ENCODE measurements at places on chromosomes 7 and 10. TPM values are rescaled to one million over a fixed set of nuclear protein-coding genes. Genes with fewer than 3 reads are reported as not detected.

GRCh38 chr7:143936087-143937009 is 1.3 kb downstream of the OR2F2 start:
- DNase-seq = no peak

Gene CFAP58
- total RNA-seq = 0.12 TPM

GRCh38 chr7:50353201-50353600 is 48.7 kb downstream of the IKZF1 start:
- DNase-seq = no peak

GRCh38 chr7:26619348-26619984 is 244.9 kb downstream of the SKAP2 start:
- DNase-seq = no peak

Gene C10orf67
- not detected for total RNA-seq

GRCh38 chr10:78222096-78222790 is 188.6 kb downstream of the RPS24 start:
- DNase-seq = no peak

Gene ERCC6
- total RNA-seq = 4.5 TPM

Gene SBDS
- 62.8 TPM for total RNA-seq

GRCh38 chr10:43901744-43902504 is 253.2 kb upstream of the ZNF32 start:
- no peak for DNase-seq

- DNase-seq = no peak
Observed at GRCh38 chr10:93758891-93759410, 1.2 kb downstream of the LGI1 start.

DNA sequence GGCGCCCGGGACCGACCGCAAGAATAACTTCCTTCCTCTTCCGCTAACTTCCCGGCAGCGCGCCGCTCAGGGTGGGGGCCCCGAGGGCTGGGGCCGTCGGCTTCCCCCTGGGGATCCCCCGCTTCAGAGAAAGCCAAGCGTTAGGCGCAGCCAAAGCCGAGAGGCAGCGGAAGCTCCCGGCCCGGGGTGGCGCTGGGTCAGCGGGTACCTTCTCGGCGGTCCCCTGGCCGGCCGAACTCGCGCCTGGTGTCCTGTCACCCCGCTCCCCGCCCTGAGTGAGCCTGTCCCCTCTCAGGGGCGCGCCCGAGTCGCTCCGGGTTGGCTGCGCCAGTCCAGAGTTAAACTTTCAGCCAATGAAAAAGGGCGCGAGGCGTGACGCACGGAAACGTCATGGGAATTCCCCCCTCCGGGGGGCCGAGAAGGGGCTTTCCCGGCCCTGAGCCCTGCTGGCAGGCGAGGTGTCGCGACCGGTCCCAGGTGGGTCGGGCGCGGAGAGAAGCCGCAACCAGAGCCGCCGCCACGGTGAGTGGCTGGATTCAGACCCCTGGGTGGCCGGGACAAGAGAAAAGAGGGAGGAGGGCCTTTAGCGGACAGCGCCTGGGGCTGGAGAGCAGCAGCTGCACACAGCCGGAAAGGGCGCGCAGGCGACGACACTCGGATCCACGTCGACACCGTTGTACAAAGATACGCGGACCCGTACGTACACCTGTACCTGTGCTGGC is 1.3 kb upstream of the NFKB2 start:
- peak; percentile 82 for DNase-seq

DNA sequence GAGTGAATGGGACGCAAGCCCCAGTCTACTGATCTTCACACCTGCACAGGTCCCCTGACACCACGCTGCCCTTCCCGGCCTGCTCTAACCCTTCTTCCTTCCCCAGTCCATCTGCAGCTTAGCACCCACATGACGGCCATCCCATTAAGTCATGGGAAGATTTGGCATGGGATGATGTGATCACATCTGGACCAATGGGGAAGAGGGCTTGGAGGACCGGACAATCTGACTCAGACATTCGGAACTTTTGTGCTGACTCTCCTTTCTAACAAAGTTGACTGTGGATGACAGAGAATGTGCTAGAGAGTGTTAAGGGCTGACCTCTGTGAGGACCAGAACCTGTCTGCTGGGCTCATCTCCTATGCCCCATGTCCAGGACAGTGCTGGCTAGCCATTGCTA is 15.6 kb downstream of the CXCL12 start:
- no peak for DNase-seq

Gene CCZ1B
- 77.7 TPM for total RNA-seq

Gene TEX36
- total RNA-seq = not detected

Gene MORN4
- total RNA-seq = 4.2 TPM

- no peak for DNase-seq
Observed at GRCh38 chr10:89175816-89176215, 31.3 kb downstream of the CH25H start.

DNA sequence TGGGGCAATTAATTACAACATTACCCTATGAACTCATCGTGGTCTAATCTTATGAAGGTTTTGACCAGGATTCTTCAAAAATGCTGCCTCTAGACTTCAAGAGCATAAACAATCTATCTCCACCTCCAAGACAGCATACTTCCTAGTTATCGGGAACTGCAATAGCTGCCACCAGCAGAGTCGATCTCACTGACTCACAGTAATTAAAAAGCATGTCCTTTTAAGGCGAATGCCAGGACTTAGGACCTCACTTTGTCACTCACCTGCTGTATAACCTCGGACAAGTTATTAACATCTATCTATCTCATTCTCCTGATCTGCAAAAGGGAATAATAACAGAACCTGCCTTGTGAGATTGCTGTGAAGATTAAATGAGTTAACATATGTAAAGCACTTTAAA is 666.0 kb upstream of the COBL start:
- DNase-seq = no peak

Gene TDRD1
- total RNA-seq = not detected

GRCh38 chr10:95755511-95756004 is 405 bp upstream of the ENTPD1 start:
- no peak for DNase-seq

DNA sequence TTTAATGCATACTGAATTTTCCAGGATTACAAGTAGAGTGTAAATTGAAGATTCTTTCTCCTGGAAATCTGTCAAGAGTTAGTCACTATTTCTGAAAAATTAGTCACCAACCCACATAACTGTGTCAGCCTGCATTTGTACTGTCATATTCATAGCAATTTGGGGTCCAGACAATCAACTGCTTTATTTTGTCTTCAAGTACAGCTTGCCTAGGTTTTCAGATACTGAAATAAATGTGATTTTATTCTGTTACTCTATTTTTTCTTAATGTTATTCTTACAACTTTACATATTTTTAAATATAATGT is 55.1 kb downstream of the CUBN start:
- no peak for DNase-seq

GRCh38 chr10:35417795-35418194 is 81.5 kb downstream of the CCNY start:
- no peak for DNase-seq

Gene RET
- 0.04 TPM for total RNA-seq

- DNase-seq = no peak
Observed at GRCh38 chr10:24722676-24723385, 856 bp downstream of the ARHGAP21 start.

GRCh38 chr7:134767520-134768168 is 11.8 kb upstream of the CALD1 start:
- no peak for DNase-seq

DNA sequence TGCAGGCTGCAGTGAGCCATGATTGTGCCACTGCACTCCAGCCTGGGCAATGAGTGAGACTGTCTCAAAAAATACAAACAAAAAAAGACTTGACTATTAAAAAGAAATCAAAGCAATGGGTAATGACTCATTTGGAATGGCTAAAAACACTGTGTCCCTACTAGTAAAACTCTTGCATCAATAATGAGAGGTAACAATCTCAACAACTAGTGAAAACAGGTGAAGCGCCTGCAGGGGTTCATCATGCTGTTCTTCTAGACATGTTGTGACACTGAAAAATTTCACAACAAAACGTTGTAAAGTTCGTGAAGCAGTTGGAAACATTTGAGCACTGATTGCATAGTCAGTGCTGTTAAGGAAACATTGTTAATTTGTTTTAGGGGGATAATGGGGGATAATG is 26.9 kb upstream of the SLC29A4 start:
- no peak for DNase-seq

DNA sequence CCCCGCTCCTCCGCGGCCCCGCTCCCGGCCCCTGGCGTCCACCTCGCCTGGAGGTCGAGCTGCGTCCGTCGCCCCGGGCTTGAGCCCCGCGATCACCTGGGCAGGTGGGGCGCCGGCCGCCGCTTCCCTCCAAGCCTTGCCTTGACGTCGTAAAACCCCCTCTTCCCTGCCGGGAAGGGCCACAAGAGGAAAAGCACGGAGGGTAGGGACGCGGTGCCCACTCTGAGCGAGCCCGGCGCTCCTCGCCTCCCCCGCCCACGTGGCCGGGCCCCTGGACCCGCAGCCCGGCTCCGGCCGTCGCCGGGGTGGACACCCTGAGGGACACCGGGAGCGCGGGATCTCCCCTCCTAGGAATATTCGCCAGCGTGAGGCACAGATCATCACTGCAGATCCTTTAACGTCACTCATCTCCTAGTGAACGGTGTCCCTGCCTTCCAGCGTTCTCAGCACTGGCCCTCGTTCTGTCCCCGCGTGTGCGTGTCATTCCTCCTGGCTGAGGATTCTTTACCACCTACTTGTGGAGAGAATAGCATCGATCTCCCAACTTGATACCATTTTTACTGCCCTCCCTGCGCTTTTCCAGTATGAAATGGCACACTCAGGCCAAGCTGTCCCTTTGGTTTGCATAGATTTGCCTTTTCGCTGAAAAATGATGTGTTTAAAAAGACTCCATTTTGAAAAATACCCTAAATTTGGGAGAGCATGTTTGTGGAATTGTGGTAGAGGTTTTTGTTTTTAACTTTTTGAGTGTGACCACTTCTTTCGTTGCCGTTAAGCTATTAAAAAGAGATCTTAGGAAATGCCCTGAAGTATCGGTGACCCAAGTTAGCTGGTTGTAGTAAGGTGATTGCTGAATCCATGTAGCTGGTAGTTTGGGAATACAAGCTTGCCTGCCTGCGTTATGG is 649 bp downstream of the ACTR3B start:
- no peak for DNase-seq

GRCh38 chr10:95896071-95896850 is 11.5 kb upstream of the CC2D2B start:
- no peak for DNase-seq

DNA sequence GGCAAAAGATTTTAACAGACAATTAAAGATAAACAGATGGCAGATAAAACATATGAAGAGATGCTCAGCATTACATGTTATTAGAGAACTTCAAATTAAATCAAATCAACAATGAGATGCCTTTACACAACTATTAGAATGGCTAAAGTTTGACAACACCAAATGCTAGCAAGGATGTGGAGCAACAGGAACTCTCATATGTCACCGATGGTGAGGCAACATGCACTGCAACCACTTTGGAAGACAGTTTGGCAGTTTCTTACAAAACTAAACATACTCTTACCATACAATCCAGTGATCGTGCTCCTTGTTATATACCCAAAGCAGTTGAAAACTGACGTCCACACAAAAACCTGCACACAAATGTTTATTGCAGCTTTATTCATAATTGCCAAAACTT is 13.7 kb upstream of the ATE1 start:
- DNase-seq = no peak

DNA sequence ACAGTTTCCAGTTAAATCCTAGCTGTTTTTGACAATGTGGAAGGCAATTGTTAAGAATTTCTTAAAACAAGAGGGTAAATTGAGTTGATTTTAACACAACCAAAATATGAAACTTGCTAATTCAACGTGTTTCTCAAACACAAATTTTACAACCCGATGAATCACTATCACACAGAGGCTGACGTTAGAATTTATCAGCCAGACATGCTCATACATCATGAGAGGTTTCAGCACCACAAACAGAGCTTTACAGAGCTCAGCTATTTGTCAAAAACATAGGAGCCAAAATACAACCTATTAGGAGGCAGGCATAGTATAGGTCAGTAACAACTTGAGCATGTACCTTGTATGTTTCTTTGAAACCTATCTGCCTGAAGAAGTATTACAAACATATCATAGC is 36.1 kb downstream of the LRRN3 start:
- DNase-seq = peak; percentile 16

Gene VOPP1
- total RNA-seq = 148 TPM

Gene ZNF727
- total RNA-seq = 1.2 TPM

GRCh38 chr10:128914681-128915080 is 552.4 kb upstream of the MGMT start:
- no peak for DNase-seq

- DNase-seq = peak; percentile 35
Observed at GRCh38 chr10:11472158-11472753, 139.2 kb downstream of the USP6NL start.

DNA sequence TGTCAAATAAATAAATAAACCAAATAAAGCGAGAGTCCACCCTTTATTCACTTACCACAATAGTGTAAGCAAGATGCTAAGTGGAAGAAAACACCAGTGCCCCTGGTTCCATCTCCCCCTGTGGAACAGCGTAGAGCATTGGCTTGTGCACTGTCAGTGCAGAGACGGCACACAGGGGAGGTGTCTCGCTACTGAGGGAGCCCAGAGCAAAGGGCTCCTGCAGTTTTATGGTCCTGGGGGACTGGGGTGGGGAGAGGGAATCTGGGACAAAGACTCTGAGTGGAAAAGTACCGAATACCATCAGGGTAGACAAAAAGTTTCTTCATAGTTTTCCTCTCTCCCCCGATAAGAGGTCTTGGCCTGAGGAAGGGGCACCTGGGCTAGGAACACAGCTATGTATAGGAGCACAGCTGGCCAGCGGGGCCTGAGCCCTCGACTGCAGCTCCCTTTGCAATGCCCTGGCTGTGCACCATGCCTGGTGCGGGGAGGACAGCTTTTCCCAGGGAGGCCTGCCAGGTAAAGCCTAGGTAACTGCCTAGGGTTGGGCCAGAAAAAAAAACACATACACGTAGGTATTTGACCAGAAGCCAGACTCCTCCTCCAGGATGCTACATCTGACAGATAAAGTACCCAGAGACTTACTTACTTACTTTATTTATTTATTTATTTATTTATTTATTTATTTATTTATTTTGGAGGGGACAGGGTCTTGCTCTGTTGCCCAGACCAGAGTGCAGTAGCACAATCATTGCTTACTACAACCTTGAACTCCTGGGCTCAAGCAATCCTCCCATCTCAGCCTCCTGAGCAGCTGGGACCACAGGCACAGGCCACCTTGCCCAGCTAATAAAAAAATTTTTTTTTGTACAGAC is 88.8 kb upstream of the KIF5B start:
- DNase-seq = no peak

DNA sequence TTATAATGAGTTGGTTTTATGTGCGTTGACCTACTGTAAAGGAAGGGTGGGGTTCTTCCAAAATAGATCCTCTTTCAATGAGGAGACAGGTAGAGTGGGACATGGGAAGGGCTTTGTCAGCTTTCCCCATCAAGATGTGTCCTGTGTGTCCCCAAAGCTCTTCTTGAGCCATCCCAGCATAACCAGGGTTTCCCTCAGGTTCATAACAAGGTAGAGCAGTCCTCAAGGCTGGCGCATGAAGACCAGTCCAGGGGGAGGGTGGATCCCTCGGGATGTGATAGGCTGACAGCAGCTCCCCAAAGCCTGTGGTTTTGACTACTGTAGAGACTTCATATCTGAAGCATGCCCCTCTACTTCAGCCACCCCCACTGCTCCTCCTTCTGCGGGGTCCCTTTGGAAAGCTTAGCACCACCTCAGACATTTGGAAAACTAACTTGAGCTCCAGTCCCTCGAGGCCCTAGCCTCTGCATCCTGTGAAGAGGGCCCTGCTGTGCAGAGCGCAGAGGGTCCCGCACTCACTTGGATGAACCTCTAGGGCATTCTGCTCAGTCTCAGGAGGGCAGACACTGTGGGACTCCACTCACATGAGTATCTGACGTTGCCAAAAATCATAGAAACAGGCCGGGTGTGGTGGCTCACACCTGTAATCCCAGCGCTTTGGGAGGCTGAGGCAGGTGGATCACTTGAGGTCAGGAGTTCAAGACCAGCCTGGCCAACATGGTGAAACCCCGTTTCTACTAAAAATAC is 1.1 kb upstream of the GIMAP8 start:
- no peak for DNase-seq

- DNase-seq = no peak
Observed at GRCh38 chr10:86269332-86269731, 97.3 kb downstream of the GRID1 start.

Data from H4 (cell line).